CD4-positive, alpha-beta T cell treated with Interferon alpha-2 for 1 hour (primary cell): ENCODE measurements at places on chromosomes 13 and 19.

GRCh38 chr19:46551164-46551563 lies 50.0 kb upstream of the CALM3 start:
- DNase-seq: no peak

GRCh38 chr13:95191821-95192563 lies 109.3 kb downstream of the ABCC4 start:
- DNase-seq: peak; percentile 43

DNA sequence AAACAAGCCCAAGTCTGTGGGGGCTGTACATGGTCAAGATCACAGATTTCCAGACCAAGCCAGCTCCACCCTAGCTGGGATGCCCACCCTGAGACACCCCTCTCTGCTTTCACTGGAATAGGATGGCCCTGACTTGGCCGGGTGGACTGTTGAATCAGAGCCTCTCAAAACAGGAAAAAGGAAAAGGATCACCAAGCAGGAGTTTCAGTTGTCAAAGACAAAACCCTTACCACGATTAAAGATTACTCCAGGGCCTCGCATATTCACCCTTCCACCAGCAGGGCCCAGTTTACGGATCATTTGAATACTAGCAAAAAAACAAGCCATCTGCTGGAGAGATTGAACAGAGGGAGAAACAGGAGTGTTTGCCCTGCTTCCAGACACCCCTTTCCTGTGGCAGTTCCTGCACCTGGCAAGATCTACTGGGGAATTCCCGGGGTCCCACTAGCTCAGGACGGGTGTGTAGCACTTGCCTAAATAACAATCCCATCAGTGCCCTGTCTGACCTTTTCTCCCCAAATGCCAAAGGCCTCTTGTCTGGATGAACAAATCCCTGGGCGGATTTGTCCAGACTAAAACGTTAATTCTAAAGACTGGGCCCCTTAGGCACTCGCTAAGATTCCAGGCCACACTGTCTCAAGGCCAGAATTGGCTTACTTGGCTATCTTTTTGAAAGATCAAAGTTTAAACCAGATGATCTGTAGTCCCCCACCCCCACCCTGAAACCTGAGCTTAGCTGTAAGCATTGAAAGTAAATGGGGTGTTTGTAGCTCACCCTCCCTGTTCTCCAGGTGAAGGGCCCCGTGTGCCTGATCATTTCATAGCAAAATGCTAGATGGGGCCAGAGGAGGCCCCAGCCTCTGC lies 38.4 kb downstream of the ACTN4 start:
- peak; percentile 36 for DNase-seq

DNA sequence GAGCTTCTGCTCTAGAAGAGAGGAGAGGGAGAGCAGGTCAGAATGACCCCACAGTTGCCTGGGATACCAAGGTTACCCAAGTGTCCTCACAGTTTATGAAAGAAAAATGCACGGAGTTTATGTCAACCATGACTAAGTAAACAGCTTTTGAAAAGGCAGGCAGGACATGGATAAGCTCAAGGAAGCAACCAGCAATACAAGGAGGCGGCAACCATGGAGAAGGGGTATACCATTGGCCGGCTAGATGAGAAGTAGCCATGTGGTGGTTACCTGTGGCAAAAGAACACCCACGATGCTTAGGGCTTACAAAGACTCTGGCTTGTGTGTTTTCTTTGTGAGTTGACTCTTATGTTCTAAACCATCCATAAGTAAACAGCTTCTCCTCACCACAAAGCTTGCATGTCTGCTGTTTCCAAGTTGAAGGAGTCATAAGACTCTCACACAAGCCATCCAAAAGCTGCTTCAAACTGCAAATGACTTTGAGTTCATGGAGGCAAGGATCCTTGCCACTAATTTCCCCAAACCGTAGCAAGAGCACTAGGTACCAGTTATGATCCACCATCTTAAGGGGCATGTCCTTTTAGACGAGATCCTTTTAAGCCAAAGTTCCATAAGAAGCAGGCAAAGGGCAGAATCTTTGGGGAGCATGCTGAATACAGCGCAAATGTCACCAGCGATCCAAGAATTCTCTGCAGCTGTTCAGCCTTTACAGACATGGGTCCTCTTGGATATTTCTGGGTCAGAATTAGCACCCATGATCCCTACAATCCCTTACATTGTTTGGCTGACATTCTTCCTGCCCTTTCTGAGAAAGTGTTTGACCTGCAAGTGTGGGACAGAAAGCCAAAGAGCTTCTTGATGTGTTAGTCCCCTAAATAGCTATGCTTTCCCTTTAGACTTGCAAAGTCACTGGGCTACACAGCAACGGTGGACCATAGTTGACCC lies 74.8 kb upstream of the IPO5 start:
- no peak for DNase-seq

- DNase-seq: no peak
Observed at GRCh38 chr19:29533578-29534544, 8.1 kb downstream of the VSTM2B start.

DNA sequence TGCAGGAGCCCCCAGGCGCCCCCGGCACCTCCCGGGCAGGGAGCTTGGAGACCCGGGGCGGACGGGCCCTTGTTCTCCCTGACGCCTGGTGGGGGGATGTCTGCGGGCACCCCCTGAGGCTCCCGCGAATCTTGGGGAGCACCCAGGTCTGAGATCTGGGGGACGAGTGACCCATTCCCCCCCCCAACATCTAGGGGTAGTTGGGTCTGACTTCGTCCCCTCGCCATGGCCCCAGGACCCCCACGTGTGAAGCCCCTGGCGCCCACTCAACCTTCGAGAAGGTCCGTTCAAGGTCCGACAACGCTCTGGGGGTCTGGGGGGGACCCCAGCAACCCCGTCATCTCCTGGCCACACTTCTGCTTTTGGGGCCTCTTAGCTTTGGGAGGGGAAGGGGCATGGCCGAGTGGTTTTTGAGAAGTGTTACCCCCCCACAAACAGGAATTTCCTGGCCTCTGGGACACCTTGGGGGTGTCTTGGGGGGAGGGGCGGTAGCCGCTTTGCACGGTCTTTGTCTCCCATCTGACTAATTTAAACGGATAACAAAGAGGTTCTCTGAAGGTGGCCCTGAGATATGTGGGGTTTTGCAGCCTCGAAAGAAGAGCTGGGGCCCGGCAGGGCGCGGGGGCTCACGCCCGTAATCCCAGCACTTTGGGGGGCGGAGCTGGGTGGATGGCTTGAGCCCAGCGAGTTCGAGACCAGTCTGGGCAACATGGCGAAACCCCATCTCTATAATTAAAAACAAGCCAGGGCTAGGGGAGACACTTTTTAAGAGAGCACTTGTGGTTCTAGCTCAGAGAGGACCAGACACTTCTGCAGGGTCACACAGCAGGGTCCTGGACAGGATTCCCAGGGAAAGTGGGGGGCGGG lies 608 bp downstream of the CNN2 start:
- DNase-seq: peak; percentile 36

DNA sequence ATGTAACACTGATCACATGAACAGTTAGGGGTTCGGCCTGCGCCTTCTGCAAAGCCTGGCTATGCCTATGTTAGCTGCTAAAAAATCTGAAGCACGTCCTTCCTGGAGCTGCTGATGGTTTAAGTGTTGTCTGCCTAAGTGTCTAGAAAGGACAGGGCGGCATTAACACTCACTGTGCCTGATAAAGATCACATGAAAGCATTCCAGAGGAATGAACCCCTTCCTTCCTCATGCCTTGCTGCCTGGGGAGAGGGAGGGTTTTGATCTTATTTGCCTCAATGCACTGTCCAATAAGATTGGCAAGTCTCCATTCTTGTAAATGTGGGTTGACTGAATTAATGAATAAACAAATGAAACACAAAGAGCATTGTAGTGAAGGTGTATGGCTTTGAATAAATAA lies 5.2 kb downstream of the DOCK9 start:
- DNase-seq: no peak

GRCh38 chr13:99339736-99340397 lies 32.7 kb upstream of the GPR183 start:
- DNase-seq: peak; percentile 77

- no peak for DNase-seq
Observed at GRCh38 chr13:33806470-33807248, 11.3 kb upstream of the RFC3 start.
